PC-3 (cell line): ENCODE measurements at places on chromosomes 12 and 14.

- DNase-seq = peak; percentile 49
Measured at GRCh38 chr14:58887931-58888330, 250.2 kb downstream of the DACT1 start.

GRCh38 chr12:63292471-63293221 lies 141.6 kb upstream of the AVPR1A start:
- DNase-seq = no peak

DNA sequence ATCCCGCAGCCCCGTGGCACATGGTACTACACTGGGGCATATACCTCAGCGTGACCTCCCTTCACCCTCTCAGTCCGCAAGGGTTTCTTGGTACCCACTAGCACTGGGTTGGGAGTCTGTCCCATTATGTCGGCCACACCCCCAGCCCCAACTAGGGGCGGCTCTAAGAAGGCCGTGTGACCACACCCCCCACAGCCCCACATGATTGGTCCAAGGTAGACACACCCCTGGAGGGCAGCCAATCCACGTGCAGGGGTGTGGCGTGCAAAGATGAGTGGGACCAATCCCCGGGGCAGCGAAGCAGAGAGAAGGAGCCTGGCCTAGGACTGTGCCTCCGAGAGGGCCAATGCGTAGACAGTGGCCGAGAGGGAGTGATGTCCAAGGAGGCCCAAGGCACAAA lies 34.6 kb upstream of the BEGAIN start:
- no peak for DNase-seq

- DNase-seq = peak; percentile 62
Measured at GRCh38 chr14:23302290-23303225, at the start of gene PPP1R3E. Gene PPP1R3E (minus strand): TSS chr14:23302859. CDS start chr14:23302576, 283 bp downstream.

DNA sequence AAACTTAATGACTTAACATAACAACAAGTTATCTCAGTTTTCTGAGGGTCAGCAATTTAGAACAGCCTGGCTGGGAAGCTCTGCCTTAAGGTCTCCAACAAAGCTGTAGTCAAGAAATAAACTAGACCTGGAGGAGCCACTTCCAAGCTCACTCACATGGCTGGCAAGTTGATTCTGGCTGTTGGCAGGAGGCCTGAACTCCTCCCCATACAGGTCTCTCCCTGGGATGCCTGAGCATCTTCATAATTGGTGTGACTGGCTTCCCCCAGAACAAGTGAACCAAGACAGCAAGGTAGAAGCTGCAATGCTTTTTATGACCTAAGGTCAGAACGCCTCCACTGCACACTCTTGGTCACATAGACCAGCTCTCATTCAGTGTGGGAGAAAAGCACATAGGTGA lies 128.3 kb downstream of the SAMD4A start:
- no peak for DNase-seq

DNA sequence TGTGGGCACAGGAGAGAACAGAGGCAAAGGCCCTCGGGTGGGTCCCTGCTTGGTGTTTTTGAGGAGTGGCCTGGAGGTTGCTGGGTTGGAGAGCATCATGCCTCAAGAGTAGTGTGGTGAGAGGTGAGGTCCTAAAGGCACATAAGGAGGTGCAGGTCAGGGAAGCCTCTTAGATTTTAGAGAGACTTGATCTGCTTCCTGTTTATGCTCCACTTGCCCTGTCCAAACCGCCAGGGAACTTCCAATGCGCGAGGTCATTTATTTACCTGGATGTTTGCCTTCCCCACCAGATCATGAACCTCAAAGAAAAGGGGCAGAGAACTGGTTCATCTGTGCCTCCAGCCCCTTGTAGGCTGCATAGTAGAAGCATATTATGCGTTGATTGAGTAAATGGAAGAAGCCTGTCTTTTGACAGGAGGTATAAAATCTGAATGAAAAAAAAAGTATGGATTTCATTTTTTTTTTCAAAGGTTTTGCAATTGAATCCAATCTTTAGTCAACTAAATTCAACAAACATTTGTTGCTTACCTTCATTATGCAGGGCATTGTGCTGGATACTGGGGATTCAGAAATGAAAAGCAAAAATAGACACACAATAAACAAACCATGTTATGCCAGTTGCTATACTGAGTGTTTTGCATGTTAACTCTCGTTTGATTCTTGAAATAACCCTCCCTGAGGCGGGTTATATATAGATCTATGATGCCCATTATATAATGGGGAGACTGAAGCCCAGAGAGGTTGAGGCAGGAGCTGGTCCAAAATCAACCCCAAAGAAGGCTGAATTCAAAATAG lies 485.2 kb downstream of the VRK1 start:
- DNase-seq = no peak

- no peak for DNase-seq
Measured at GRCh38 chr12:8953773-8954402, 4.4 kb upstream of the M6PR start.

DNA sequence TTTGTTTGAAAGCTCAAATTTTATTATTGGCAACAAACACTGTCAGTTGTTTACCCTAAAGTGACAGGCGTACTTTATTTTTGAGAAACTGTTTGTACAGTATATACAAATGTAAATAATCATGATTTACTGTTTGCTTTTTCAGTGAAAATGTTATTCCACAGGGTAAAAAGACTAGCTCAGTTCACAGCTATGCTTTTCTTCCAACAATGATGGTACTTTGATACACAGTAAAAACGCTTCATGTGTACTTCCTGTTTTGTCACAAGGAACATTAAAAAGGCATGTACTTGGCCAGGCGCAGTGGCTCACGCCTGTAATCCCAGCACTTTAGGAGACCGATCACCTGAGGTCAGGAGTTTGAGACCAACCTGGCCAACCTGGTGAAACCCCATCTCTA lies 53.7 kb downstream of the MON2 start:
- no peak for DNase-seq

GRCh38 chr14:30874999-30875787 lies 834 bp downstream of the COCH start:
- DNase-seq = no peak

DNA sequence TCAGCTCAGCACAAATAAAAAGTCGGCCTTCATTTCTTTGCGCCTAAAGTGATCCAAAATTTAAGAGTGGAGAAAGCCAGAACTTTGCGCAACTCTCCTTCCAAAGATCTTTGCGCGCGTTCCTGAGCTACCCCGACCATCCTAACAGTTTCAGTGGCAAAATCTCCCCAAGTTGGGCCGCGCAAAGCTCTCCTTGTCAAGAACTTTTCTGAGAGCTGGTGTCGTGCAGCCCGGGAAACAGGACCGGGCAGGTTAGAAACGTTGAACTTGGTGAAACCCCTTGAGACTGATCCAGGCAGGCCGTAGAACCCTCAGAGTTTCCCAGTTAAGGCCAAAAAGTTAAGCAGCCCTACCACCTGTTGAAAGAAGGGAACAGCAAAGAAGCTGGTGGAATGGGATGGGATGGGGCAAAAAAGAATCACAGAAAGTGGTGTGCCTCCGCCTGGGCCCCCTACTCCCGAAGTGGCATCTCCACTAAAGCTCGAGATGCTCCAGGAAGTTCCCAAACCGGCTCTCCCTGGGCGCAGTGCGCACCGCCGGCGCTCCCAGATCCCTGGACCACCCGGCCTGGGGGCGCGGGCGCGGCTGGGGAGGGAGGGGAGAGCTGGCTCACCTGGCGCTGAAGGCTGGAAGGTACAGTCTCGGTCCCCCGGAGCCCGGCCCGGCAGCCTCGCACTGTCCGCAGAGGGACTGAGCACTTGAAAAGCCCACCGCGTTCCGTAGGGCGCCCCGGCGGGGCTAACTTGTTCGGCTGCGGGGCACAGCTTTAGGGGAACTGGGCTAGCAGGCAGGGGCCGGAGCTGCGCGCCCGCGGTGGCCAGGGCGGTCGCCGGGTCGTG lies 768 bp downstream of the DBX2 start:
- no peak for DNase-seq

DNA sequence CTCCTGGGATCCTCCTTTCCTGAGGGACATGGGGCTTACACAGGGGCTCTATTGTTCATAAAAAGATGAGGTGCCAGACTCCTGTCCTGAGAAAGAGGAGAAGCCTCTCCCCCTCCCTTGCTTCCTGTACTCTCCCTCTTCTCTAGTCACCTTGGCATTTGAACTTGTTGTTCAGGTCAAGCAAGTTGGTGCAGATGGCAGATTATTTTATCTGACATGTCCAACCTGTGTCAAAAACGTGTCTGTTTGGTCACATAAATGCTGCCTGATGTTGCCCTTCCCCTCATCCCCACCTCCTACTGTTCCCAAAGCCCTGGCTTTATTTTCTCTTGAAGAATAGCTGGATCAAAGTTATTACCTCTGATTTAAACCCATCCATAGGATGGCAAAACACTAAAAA lies 154.8 kb downstream of the TMX1 start:
- peak; percentile 55 for DNase-seq

DNA sequence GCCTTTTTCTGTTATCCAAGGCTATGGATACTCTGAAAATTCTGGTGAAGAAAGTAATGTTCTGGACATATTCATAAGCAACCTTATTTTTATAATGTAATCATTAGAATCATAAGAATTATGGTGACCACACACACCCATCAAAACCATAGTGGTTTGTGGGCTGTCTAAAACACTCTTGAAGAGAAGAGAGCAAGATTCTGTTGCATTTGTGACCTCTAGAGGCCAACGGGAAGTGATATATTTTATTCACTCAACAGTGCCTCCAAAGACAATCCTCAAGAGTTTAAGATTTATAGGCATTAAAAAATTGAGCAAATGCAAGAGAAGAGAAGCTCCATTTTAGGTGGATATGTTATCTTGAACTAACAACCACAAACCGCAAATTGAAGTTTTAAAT lies 68.5 kb upstream of the LGR5 start:
- peak; percentile 47 for DNase-seq
